ENCODE measurements at places on chromosomes 3 and 15.

- DNase-seq = no peak
These were observed 36.3 kb downstream of the SLITRK3 start for GRCh38 chr3:165159760-165160421.

GRCh38 chr3:118412503-118412902 is 622.1 kb downstream of the IGSF11 start:
- DNase-seq = no peak

DNA sequence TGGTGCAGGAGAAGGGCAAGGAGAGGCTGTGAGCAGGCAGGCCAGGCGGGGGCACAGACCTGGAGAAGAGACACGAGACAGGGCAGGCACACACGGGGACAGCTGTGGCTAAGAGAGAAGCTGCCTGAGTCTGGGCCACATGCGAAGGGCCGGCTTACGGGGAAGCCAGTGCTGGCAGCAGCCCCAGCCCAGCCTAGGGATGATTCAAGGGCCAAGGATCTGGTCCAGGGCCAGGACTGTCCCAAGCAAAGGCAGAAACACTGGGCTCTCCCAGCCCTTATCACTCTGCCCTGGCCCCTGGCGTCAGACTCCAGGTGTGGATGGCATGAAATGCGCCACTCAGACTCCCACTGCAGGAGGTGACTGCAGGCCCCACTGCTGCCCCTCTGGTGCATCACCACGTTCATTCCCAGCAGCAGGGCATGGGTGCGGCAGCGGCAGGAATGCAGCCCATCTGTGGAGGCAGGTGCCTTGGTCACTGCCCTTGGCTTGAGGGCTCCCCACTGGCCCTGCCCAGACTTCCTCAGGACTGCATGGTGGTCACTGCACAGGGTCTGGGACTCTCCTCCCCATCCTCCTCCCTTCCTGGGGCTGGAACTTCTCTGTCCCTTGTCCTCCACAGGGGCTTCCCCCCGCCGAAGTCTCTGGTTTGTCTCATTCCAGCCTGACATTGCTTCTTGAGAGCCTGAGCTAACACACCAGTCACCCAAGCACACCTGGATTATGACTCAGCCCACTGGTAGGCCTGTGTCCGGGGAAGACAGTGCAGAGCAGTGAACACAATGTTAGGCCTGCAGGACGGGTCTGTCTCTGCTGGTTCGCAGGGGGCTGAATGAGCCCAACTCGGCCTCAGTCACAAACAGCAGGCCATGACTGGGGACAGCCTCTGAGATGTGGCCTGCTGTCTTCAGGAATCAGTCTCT is 69.3 kb downstream of the TBC1D2B start:
- no peak for DNase-seq

DNA sequence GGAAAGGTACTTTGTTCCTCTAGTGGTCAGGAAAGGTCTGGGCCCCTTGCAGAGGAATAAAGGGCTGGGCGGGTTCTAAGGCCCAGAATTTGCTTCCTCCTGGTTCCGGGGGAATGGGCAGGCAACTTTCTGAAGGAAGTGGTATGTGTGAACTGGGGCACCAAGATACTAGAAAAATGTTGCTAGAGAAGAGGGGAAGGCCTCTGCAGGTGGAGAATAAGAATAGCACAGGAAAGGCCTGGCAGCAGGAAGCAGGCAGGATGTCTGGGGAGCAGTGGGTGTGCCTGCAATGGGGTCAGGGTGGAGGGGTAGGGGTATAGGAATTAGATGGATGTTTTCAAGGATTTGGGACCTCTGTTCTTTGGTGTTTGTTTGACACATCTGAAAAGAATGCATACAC is 2.0 kb downstream of the SLC22A13 start:
- DNase-seq = no peak

DNA sequence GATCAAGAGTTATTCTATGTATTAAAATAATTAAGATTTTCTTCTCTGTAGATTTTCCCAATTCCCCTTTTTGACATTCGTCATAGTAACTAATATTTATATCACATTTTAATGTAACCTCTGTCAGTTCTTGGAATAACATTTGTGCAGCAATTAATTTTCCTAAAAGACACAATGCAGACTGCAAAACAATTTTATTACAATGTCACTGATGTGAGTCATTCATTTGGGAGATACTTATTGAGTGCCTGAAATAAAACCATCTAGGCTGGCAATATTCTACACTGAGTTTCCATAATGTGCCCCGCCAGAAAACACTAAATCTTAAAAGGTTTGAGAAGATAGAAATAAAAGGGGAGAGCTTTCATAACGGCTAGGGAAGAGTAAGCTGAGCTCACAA is 6.7 kb upstream of the USP13 start:
- DNase-seq = no peak

GRCh38 chr15:93670931-93671330 is 560.4 kb upstream of the MCTP2 start:
- DNase-seq = no peak

DNA sequence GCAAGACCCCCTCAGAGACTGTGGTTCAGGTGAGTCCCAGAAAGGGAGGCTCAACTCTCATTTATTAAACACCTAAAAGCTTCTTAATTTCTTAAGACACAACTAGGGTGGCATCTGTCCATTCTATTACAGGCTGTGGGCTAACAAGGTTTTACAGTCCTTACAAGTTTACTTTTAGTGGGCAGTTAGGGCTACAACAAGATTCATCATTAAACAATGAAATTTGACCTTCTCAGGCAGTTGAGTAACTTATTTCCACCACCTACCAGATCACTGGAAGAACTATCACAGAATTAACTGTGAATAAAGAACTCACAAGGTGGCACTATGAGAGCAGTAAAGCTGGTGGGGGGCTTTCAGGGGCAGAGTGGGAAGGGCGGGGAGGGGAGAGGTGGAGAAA is 132.6 kb downstream of the PLD1 start:
- no peak for DNase-seq

DNA sequence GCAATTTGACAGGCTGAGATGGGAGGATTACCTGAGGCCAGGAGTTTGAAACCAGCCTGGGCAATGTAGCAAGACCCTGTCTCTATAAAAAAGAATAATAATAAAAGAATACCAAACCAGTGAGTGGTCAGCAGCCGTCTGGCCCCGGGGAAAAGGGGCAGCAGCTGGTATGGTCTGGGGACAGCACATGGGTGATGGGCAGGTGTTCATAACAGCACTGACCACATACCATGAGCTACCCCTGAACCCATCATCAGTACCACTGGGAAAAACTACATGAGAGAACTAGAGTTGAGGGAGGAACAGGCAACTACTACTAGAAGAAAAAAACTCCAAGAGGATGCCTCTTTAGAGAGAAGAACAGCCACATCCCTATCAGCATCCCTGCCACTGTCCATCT is 40.7 kb downstream of the ARHGEF3 start:
- no peak for DNase-seq

DNA sequence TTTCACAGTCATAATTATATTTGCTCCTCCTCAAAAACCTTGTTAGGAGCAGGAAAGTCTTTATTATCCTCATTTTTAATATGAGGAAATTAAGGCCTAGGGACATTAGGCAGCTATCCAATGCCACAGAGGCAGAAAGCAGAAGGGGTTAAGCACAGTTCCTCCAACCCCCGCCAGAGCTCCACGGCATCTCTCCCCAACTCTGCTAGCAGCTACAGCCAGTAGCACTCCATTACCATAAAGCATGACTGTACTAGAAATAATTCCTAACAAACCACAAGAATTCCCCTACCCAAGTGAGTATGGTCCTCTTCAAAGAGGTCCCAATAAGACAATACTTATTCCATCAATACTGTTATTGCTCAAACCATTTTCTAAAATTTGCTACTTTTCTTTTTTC is 9.8 kb downstream of the HEG1 start:
- no peak for DNase-seq

- DNase-seq = no peak
These were observed 185.4 kb downstream of the SUCNR1 start for GRCh38 chr3:152058856-152059255.

GRCh38 chr3:142495103-142495502 is 47.3 kb upstream of the XRN1 start:
- DNase-seq = no peak

- no peak for DNase-seq
These were observed 18.2 kb downstream of the KLHL6 start for GRCh38 chr3:183537295-183537730.

- DNase-seq = no peak
These were observed 1.4 kb downstream of the ACTC1 start for GRCh38 chr15:34793901-34794300.

GRCh38 chr3:112633757-112634156 is 7.2 kb downstream of the CCDC80 start:
- DNase-seq = no peak
